ENCODE measurements at places on chromosomes 2 and 18.

GRCh38 chr18:48751727-48752468, 198.9 kb downstream of the SMAD7 start:
- H3K27me3 ChIP-seq = no peaks in the 10 kb centered on the region
- no peak for DNase-seq
- no peaks in the 10 kb centered on the region for H3K4me1 ChIP-seq
- H3K27ac ChIP-seq = no peak overlapping the region
- no peaks in the 10 kb centered on the region for H3K36me3 ChIP-seq

DNA sequence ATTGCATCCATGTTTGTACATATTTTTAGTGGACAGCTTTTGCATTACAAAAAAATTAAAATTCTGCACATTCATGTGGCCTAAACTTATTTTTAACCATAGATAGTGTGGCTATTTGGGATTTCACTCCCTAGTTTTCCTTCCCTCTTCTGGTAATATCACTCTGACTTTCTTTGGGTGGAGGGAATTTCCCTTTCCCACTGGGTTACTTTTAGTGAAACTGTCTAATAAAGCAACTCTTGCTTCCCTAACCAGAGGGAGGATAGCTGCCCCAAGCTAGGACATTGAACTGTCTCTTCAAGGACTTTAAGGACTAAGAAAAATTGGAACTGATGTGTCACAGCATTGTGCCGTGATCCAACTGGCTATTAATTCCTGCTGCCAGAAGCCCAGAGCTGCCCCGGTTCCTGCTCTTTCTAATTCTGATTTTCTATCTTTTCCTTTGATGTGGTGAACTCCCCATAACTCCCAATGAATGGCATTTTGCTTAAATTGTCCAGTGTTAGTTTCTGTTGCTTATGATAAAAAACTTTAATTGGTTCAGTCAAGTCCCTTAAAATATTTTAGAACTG, 20.0 kb upstream of the EFR3B start:
- H3K27ac ChIP-seq = no peak overlapping the region
- DNase-seq = no peak
- no peaks in the 10 kb centered on the region for H3K4me1 ChIP-seq
- H3K4me3 ChIP-seq = no peak overlapping the region

DNA sequence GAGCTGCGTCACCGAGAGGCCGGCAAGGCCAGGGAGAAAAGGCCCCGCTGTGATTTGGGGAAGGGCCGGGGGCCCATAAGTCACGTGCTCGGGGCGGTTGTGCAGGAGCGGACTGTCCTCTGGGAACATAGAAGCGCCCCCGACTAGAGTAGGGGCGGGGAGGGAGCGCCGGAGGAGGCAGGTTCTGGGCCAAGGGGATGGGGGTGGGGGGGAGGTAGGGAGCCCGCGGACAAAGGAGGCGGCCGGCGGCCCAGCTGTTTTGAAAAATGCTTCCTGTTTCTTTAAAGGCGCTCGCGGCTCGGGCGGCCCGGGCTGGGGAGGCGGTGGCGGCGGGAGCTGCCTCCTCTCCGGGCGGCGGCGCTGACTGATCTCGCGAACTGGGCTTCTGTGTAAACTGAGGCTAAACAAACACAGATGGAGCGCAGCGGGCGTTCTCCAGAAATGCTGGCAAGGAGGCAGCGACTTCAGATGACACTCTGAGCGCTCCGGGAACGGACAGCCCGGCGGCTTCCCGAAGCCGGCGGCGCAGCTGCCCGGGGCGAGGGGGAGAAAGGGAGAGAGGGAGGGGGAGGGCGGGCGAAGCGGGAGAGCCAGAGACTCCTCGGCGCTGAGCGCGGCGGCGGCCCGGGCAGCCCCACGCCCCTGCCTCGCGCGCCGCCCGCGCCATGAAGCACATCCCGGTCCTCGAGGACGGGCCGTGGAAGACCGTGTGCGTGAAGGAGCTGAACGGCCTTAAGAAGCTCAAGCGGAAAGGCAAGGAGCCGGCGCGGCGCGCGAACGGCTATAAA, at the start of gene ATOH8:
Gene ATOH8, plus strand, starts transcription at position 467 of the 788 bp plus-strand sequence. Its CDS starts 199 bp downstream, at position 666.
- H3K4me3 ChIP-seq = peak within 1 kb of the TSS; percentile 61
- DNase-seq = peak; percentile 54
- H3K27me3 ChIP-seq = peaks cover 64% of the 10 kb centered on the region
- H3K36me3 ChIP-seq = peaks cover 4% of the 10 kb centered on the region
- H3K27ac ChIP-seq = no peak within 1 kb of the TSS
- peaks cover 26% of the 10 kb centered on the region for H3K4me1 ChIP-seq

GRCh38 chr18:52824126-52824525, 484.1 kb downstream of the DCC start:
- DNase-seq = no peak
- H3K4me3 ChIP-seq = no peak overlapping the region
- H3K36me3 ChIP-seq = no peaks in the 10 kb centered on the region
- no peaks in the 10 kb centered on the region for H3K4me1 ChIP-seq
- no peak overlapping the region for H3K27ac ChIP-seq

DNA sequence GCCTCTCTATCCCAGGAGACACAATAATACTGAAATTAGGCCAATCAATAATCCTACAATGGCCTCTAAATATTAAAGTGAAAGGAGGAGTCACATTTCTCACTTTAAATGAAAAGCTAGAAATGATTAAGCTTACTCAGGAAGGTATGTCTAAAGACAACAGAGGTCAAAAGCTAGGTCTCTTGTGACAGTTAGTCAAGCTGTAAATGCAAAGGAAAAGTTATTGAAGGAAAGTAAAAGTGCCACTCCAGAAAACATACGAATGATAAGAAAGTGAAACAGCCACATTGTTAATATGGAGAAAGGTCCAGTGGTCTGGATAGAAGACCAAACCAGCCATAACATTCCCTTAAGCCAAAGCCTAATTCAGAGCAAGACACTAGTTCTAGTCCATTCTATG, 9.5 kb downstream of the SESTD1 start:
- H3K4me3 ChIP-seq = no peak overlapping the region
- no peaks in the 10 kb centered on the region for H3K4me1 ChIP-seq
- DNase-seq = no peak
- H3K36me3 ChIP-seq = no peaks in the 10 kb centered on the region
- H3K27me3 ChIP-seq = no peaks in the 10 kb centered on the region

DNA sequence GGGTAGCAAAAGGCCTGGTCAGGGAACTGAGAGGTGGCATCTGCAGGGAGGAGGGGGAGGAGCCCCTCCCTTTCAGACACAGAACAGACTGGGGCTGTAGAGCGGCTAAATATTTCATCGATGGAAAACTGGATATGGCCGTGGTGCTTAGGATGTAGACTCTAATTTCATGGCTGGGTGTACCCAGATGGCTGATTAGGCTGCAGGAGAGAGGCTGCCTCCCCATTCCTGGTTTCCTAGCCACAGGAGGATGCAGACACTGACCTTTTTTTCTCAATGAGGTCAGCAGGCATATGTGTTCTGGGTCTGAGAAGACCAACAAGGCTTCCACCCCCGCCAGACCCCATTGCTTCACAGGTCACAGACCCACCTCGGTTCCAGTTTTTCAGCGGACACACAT, 79.3 kb upstream of the STPG4 start:
- H3K27ac ChIP-seq = no peak overlapping the region
- peaks cover 23% of the 10 kb centered on the region for H3K4me1 ChIP-seq
- H3K36me3 ChIP-seq = no peaks in the 10 kb centered on the region
- H3K4me3 ChIP-seq = no peak overlapping the region

DNA sequence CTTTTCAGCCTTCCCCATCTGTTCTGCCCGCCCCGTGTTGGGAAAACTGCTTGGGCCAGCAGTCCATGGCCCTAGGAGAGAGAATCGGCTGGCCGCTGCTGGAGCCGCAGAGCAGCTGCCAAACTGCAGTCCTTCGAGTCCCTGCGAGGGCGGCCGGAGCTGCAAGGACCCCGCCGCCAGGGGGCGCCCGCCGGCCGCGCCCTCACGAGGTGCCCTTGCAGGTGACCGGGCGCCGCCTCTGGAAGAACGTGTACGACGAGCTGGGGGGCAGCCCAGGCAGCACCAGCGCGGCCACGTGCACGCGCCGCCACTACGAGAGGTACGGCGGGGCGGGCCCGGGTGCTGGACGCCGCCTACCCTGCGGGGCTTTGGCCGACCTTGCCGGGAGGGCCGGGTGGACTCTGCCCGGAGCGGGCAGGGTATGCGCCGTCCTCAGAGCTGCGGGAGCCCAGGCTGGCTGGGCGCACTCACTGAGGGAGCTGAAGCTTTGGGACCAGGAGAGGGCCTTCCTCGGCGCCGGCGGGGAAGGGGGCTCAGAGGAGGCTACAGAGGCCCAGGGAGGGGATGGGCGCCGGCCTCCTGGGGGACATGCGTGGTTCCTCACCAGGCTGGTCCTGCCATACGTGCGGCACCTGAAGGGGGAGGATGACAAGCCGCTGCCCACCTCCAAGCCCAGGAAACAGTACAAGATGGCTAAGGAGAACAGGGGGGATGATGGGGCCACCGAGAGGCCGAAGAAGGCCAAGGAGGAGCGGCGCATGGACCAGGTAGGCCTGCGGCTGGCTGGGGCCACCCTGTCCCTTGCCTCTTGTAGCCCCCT, 13.6 kb downstream of the ARID5A start:
- no peaks in the 10 kb centered on the region for H3K27me3 ChIP-seq
- H3K27ac ChIP-seq = no peak overlapping the region
- H3K4me3 ChIP-seq = no peak overlapping the region
- peak; percentile 26 for DNase-seq

DNA sequence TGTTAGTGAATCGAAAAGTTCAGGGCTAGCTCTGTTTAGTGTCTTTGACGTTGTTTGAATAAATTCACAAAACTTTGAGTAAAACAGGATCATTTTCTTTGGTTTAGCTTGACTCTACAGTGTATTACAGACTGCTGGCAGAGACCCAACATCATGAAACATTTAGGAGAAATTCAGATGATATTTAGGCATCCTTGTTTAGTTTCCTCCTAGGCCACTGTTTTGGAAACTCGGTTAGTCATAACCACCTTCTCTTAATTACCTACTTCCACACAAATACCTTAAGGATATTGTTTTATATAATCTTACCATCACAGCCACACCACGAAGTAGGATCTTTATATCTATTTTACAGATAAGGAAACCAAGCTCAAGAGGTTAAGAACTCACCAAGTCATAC, 7.8 kb downstream of the LIMS1 start:
- H3K27me3 ChIP-seq = no peaks in the 10 kb centered on the region
- no peak overlapping the region for H3K27ac ChIP-seq
- H3K4me3 ChIP-seq = no peak overlapping the region
- peaks cover 10% of the 10 kb centered on the region for H3K36me3 ChIP-seq
- DNase-seq = no peak
- peaks cover 3% of the 10 kb centered on the region for H3K4me1 ChIP-seq

DNA sequence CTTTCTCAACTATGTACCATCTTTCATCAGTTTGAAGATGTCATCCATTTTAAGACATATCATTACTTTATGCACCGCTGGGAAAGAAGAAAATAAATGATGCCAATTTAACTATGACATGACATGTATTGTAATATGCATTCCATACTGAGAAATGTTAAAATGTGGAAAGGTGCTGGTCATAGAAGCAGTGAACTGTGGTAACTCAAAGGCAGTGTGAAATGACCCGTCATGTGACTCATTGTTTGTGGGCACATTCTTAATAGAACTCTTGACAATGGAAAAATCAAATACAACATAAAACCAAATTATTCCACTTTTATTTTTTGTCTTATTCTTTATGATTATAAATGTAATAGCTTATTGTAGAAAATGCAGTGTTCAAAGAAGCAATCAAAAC, 455.0 kb upstream of the ST6GAL2 start:
- no peak overlapping the region for H3K27ac ChIP-seq
- H3K4me3 ChIP-seq = no peak overlapping the region
- no peaks in the 10 kb centered on the region for H3K4me1 ChIP-seq

DNA sequence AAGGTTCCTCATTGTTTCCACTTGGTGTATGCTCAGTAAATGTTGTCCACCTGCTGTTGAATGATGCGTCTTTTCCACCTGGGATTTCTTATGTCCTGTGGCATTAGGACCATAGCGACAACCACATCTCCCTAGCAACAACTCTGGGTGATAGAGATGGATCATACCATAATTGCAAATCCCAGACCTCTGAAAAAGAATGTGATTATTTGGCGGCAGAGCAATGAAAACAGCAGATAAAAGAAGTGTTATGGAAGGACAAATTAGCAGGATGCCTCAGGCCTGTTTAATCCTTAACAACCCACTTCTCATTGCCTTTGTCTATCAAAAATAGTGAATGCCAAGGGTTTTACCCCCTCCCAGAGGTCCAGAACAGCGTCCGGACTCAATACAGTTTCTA, 278.9 kb downstream of the TSN start:
- no peak overlapping the region for H3K4me3 ChIP-seq
- H3K4me1 ChIP-seq = no peaks in the 10 kb centered on the region
- no peaks in the 10 kb centered on the region for H3K36me3 ChIP-seq

DNA sequence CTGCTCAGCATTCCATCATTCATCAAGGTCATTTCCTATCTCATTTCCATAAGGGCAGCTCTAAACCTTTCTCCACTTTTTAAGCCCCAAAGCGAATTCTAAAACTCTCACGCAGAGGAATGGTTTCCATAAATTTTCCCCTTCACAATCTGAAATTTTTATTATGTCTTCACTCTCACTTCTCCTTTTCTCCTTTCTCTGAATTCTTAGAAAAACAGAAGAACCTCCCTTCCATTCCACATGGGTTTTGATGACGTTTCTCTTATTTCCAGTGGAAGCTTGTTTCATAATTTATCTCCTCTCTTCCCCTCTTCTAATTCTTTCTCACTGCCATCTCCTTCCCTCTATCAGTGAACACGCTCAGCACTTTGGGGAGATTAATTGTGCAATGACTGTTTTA, 97.3 kb downstream of the SPATS2L start:
- no peak overlapping the region for H3K4me3 ChIP-seq
- H3K27ac ChIP-seq = no peak overlapping the region
- H3K27me3 ChIP-seq = no peaks in the 10 kb centered on the region
- DNase-seq = no peak
- peaks cover 16% of the 10 kb centered on the region for H3K4me1 ChIP-seq

DNA sequence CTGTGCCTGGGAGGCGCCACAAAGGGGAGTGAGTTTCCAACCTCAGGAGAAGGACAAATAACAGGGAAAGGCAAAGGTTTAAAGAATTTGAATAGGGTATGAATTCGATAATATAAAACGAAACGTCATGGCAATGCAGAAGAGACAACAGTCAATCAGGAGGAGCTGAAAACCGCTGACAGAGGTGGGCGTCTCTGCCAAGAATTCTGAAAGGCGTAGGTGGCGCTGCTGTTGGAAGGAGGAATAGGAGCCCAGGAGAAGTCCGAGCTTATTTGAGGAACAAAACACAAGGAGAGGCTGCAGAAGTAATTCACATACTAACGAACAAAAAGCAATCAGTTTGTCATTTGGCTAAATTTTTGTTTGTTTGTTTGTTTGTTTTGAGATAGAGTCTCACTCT, 485.8 kb upstream of the POU3F3 start:
- DNase-seq = no peak
- H3K36me3 ChIP-seq = no peaks in the 10 kb centered on the region
- H3K27me3 ChIP-seq = no peaks in the 10 kb centered on the region

DNA sequence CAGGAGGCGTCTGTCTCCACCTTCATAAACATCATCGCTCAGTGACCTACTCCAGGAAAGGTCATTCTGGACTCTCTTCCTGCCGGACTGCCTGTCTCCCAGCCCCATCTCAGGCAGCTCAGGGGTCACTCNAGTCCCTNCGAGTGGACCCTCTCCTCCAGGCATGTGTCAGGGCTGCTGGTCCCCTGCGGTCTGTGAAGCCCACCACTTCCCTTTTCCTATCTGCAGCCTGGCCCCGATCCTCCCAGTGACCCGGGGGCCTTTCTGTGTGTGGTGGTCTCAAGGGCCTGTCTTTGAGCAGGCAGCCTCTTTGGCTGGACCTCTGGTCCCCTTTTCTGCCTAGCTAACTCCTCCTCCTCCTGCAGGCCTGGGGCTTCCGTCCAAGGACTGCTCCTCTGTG, 5.9 kb upstream of the PARD6G start:
- H3K27me3 ChIP-seq = no peaks in the 10 kb centered on the region
- H3K4me3 ChIP-seq = no peak overlapping the region

- DNase-seq = no peak
- H3K4me1 ChIP-seq = no peaks in the 10 kb centered on the region
- H3K27ac ChIP-seq = no peak overlapping the region
- H3K36me3 ChIP-seq = peaks cover 9% of the 10 kb centered on the region
These were observed 2.7 kb downstream of the USP40 start for GRCh38 chr2:233563663-233564430.

All from neuronal stem cell (in vitro differentiated cells).